NCI-H345 (cell line): ENCODE measurements at places on chromosomes 4 and X.

DNA sequence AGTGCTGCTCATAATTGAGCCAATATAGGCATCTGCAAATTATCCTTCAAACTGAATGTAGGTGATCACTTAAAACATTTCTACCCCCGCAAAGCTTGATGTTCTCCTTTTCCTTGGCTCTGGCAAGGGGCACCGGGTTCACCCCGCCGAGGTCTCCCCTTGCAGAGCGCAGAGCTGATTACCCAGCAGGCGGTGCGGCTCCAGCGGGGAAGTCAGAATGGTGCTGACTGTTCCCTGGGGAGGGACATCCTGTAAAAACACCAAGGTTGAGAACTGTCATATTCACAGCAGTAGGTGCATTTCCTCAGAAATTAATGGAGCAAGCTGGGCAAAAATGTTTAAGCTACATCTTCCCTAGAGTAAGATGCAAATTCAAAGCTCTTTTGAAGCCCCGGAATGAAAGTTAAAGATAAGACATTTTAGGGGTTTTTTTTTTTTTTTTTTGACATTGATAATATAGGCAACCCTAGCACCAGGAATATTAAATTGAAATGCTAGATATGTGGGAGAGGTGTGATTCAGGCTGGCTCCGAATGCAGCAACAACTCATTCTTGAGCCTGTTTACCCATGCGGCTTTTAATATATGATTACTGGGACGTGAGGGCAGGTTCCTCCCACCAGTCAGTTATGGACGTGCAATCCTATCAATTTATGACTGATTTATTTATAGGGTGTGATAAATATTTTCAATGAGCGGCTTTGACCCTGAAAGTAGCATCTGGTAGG, 767.3 kb upstream of the TENM3 start:
- no peak for DNase-seq

DNA sequence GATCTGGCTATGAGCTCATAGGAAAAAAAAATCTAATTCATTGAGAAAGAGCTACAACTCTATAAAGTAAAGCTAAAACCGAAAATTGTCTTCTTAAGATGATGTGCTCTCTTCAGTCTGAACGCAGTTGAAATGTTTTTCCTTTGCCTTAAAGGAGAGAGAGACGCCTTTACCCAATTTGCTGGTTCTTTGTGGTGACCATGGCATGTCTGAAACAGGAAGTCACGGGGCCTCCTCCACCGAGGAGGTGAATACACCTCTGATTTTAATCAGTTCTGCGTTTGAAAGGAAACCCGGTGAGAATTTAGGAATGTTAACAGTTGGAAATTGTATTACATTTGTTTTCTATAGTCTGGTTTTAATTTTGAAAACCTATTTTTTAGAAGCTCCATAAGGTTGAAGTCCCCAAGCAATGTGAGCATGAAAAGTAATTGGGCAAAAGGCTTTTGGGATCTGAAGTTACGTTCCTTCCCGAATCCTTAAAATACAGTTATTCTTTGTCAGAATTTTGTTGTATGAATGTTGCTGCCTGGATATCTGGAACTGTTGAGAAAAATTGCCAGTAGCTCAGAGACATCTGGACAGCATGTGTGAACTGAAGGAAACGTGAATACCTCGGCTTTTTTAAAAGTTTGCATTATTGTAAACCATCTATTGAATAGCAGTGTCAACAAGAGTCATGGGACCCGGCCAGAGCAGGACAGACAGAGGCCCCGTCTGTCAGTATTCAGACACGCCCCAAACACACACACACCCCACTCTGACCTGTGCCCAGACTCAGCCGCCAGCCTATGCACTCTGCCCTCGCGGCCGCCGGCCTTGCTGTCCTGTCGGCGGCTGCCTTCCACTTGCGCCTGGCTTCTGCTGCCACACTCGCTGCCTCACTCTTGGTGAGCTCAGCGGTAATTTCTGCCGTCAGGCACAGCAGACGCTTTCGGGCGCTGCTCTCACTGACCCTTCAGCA, 9.9 kb downstream of the PIGG start:
- DNase-seq: no peak

GRCh38 chrX:132216283-132216682, 3.0 kb downstream of the RAP2C start:
- no peak for DNase-seq

- no peak for DNase-seq
These were observed 67.5 kb downstream of the AGTR2 start for GRCh38 chrX:116238093-116238492.
